ENCODE measurements at places on chromosomes 7 and 10.

GRCh38 chr7:24134535-24134934, 149.5 kb upstream of the NPY start:
- DNase-seq, result no peak

DNA sequence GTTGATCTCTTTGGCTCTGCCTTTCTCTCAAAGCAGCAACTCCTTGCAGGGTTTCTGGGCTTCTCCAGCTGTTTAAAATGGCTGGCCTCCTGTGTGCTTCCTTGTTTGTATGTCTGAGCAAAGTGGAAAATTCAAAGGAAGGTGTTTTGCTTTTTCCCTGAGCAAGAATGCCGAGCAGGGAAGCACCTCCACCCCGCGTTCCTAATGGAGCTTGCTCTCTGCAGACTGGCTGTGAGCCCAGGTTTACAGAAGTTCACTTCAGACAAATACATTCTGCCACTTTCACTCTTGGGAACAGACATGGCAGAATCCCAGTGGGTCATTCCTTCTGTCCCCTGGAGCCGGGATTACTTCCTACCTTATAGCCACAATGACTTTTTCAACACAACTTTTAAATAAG, 181.8 kb upstream of the AGK start:
- DNase-seq, result no peak

GRCh38 chr7:89761173-89761572, 393.1 kb upstream of the STEAP1 start:
- DNase-seq, result no peak

- no peak for DNase-seq
Measured at GRCh38 chr7:81300753-81301152, 381.9 kb upstream of the SEMA3C start.
